ENCODE measurements at places on chromosomes 4 and X. TPM values are rescaled to one million over a fixed set of nuclear protein-coding genes. Genes with fewer than 3 reads are reported as not detected.

STOX2 gene
- total RNA-seq, result 3.8 TPM

SPANXA1 gene
- not detected for total RNA-seq

CT45A8 gene
- total RNA-seq, result not detected

SPANXN1 gene
- total RNA-seq, result not detected

- peak; percentile 79 for DNase-seq
Measured at GRCh38 chr4:147723326-147723725, 8.6 kb upstream of the ARHGAP10 start.

DNA sequence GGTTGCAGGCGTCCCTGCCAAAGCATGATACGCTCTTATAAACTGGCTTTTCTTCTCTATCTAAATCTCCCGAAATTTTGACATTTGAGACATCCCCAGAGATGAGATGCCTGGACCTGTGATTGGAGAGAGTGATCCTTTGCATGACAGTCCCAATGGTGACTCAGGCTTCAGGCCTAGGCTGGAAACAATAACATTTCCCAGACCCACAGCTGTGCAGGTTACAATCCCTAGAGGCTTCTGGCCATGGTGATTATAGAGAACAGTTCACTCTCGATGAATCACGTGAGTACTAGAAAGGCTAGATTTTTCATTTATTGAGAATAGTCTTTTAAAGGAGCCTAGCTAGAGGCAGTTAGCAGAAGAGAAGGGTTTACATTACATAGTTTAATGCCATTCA lies 75.9 kb downstream of the SPATA18 start:
- no peak for DNase-seq

GRCh38 chr4:4415806-4416805 lies 29.2 kb downstream of the NSG1 start:
- no peak for DNase-seq

- no peak for DNase-seq
Measured at GRCh38 chr4:88621763-88622327, 29.6 kb downstream of the HERC3 start.
